COLO829 (cell line): ENCODE measurements at places on chromosomes 1 and 21.

- no peak for DNase-seq
These were observed 64.0 kb upstream of the KCNK1 start for GRCh38 chr1:233549917-233550316.

- no peak for DNase-seq
These were observed 687 bp downstream of the TGFBR3 start for GRCh38 chr1:91885213-91885715.

- DNase-seq, result peak; percentile 66
These were observed 28.0 kb upstream of the NRDC start for GRCh38 chr1:51906306-51907078.

DNA sequence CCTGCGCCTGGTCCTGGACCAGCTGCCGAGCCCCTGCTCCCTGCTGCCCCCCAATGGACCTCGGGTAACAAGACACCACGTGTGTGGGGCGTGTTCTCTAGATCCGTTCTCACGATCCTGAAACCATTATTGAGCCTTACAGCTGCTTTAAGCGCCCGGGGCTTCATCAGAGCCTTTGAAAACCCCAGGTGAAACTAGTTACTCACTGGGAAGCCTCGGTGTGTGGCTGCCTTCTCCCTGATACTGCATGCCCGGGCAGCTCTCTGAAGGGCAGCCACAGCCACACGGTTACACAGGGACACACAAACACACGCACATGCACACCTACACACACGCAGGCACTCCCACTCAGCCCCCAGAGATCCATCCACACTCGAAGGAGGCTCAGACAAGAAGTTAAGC lies 5.3 kb downstream of the HES2 start:
- DNase-seq, result no peak

- DNase-seq, result no peak
These were observed 65.5 kb downstream of the LTN1 start for GRCh38 chr21:28927130-28927529.

DNA sequence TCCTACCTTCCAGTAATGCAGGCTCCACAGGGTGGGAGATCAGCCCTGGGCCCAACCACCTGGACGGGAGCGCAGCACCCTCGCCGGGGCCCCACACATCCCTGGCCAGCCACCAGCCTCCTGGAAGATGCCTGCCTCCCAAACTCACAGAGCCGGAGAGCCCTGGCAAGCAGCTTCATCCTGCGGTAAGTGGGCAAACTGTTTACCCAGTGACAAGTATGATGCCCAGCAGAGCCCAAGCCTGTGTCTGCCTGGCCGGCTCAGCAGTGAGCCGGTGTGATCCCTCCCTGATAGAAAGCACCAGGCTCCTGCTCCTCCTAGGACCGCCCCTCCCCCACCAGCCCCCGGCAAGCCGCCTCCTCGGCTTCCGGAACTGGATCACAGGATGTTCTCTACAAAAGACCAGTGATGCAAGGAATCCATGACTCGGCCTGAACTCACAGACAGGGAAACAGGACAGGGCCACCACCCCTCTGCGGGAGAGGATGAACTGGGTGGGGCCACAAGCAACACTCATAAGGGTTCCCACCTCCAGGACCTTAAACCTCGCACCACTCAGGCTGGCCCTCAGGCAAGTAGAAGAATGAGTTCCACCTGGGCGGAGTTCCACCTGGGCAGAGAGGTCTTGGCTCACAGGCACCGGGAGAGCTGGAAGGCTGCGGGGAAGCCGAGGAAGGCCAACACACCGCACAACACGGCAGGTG lies 7.9 kb downstream of the ACOT7 start:
- peak; percentile 95 for DNase-seq

DNA sequence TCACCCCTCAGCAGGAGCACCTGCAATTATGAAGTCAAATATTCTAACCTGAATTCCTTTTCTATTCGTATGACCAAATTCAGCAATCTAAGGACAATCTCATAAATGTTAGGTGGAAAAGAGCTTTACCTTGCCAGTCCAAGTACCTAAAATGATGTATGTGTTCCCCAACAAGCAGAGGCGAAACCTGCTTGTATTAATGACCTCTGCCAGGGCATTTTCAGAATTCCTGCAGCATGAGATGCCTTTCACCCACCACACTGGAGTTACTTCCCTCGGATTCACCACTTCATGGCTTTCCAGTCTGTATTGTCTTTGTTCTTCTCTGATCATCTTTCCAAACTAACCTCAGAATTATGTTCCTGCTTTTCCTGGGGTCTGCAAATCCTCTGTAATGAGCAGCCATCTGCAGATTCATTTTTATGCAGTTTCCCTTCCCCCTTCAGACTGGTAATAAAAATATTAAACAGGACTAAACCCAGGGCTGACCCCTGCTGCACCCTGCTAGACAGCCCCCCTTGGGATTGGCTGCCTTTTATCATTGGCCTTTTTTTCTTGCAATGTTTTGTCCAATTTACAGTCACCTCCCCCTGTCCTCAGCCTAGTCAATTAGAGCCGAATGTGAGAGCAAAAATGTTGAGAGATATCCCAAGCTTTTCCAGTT lies 26.6 kb upstream of the CASQ2 start:
- no peak for DNase-seq

GRCh38 chr1:112508278-112509004 lies at the start of gene WNT2B:
TSS of gene WNT2B (plus strand) at chr1:112508965. CDS start at chr1:112509263, 298 bp downstream.
- no peak for DNase-seq

GRCh38 chr1:186985889-186986491 lies 157.2 kb downstream of the PLA2G4A start:
- DNase-seq, result peak; percentile 69

DNA sequence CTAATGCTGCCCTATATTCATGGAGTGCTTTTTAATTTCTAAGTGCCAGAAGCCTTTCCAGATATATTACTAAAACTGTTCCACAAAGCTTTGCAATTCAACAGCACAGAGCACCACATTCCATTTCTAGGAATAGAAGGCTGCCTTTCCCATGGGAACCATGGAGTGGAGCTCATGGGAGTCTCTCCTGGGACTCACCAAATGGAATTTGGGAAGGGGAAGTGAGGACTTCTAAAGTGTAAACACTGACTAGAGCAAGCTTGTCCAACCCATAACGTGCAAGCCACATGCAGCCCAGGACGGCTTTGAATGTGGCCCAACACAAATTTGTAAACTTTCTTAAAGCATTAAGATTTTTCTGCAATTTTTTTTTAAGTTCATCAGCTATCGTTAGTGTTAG lies 190.4 kb upstream of the TNR start:
- DNase-seq, result no peak

- DNase-seq, result no peak
These were observed 344.2 kb upstream of the KAZN start for GRCh38 chr1:14254251-14254650.

GRCh38 chr1:174274452-174274851 lies 115.1 kb downstream of the RABGAP1L start:
- DNase-seq, result no peak

GRCh38 chr1:31111290-31111951 lies 45.9 kb upstream of the PUM1 start:
- no peak for DNase-seq

DNA sequence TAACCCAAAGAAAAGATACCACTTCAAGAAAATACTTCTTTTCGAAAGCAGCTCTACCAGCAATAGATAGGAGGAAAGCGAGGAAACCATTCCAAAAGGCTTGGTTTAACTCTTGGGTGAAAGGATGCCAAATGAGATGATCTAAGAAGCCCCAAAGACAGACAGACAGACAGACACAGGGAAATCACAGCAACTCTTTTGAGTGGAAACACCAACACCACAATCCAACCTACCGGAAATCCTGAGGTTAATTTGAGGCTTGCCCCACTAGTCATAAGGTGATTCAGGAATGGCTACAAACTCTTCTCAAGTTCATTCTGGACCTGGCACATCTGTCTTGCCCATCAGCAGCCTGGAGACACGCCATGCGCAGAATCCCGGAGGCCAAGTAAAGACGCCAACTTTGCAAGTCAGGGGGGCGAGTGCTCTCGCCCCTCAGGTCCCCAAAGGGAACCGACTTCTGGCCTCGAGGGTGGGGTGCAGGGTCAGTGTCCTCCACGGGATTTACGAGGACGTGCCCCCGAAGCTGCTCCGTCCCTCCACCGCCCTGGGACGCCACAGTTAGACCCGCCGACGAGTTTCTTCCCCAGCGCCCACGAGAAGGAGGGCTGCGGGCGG lies 778 bp downstream of the EVI5 start:
- no peak for DNase-seq

DNA sequence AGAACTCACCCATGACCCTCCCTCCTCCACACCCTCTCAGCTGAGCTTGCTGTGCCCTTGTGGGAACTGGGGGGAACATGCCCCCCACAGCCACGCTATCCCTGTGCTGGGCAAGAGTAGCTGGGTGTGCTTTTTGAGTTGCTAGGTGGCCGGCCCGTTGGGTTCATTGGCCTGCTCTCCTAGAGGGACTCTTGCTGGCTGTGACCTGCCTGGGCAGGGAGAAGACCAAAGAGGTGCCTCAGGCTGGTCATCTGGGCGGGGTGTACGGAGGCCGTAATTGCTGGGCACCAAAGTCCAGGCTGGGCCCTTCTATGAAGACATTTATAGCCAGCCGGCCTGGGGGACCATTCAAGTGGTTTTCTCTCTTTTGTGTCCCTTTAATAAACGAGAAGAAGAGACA lies 138.3 kb upstream of the ZBTB40 start:
- no peak for DNase-seq

DNA sequence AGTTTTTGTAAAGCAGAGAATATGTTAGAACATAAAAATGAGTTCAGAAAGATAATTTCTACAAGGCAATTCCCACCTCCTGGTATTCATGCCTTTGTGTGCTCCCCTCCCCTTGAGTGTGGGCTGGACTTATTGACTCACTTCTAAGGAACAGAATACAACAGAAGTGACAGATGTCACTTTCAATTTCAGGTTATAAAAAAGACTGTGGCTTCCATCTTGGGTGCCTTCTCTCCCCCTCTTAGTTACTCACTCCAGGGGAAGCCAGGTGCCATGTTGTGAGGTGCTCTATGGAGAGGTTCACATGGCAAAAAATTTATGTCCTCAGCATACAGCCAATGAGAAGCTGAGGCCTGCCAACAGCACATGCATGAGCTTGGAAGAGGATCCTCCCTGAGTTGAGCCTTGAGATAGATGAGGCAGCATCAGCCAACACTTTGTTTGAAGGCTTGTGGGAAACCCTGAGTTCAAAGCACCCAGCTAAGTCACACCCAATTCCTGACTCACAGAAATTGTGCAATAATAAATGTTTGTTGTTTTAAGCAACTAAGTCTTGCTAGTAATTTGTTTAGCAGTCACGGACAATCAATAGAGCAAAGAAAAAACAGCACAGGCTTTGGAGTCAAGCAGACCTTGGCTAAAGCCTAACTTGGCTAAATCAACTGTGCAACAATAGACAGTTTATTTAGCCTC lies 73.5 kb upstream of the NGF start:
- no peak for DNase-seq

DNA sequence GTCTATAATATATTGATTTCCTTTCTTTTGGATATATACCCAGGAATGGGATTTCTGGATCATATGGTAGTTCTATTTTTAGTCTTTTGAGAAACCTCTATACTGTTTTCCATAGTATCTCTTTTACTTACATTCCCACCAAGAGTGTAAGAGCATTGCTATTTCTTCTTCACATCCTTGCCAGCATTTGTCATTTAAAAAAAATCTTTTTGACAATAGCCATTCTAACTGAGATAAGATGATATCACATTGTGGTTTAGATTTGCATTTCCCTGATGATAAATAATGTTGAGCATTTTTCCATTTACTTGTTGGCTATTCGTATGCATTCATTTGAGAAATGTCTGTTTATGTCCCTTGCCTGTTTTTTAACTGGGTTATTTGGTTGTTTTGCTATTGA lies 467.4 kb downstream of the COL11A1 start:
- no peak for DNase-seq

DNA sequence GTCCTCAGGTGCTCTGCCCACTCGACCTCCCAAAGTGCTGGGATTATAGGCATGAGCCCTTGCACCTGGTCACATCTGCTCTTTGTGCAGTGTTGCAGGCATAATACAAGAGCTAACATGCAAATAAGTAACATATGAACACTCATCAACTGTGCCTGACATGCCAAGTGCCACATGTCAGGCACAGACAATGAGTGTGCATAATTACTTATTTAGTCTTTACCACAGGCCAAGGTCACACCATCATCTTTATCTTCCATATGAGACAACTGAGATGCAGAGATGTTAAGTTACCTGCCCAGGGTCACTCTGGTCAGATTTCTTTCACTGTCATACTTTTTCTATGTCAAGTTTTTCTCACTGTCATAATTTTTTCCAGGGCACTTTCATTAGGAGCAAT lies 126.1 kb downstream of the PPIAL4G start:
- DNase-seq, result no peak

DNA sequence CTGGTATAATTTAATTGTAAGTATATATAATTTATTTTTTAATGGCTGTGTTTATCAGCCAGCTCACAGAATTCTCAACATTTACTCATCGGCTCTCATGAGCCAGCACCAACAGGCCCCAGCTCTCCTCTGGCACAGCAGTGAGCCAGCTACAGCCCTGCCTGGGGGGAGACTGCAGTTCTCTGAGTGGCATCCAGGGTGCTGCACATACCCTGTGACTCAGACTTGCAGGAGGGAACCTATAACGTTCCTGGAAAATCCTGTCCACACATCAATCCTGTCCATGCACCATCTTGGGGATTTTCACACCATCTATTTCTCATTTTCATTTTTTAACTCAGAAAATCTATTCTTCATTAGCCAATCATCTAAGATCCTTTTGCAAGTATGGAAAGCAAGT lies 36.5 kb downstream of the FHAD1 start:
- DNase-seq, result no peak
